ENCODE measurements at places on chromosomes 2 and 18.
A peak's percentile ranks its signal among the peaks of the same experiment; 100 is the strongest.

- DNase-seq = no peak
Measured at GRCh38 chr2:96241900-96242611, 23.7 kb downstream of the TMEM127 start.

GRCh38 chr18:75211002-75211621, 515 bp downstream of the TSHZ1 start:
- no peak for DNase-seq

DNA sequence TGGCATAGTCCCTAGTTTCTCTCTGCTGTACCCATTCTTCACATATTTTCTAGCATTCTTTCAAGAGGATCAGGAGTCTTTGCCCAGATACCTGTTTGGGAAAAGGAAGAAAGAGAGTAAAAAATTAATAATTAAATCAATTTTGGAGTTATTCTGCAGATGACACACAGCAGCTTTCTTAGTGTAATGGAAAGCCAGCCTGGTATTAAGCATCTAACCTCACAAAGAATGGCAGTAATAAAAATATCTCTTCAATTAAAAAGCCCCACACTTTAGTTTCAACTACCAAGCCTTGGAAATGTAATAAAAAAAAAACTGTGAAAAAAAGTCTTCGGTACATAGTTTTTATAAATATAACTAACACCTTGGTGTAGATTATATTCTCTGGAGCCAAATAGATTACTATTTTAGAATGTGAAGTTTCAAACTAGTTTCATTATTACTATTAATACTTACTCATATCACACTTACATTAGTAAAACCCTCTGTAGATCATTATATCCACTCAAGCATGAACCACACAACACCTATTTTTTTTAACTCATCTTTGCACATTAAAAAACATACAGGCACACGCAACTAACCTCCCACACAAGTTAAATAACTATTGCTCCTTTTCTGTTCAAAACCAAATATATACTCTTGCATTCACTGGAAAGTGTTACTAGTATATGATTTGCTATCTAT, 90.9 kb downstream of the GPD2 start:
- no peak for DNase-seq

GRCh38 chr2:23381084-23381483, 3.9 kb upstream of the KLHL29 start:
- DNase-seq = peak; percentile 36

DNA sequence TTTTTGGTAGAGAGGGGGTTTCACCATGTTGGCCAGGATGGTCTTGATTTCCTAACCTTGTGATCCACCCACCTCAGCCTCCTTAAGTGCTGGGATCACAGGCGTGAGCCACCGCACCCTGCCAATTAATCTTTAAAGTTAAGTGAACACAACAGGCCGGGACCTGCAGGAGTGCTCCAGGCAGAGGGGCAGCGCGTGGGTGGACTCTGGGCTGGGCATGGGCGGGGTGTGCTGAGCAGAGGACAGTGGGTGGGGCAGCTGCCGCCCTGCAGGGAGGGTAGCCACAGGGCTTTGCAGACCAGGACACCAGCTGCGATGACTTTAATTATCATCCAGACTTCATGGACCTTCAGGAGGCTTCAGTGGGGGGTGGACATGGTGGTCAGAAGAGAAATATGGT, 8.8 kb upstream of the GPR148 start:
- DNase-seq = no peak

GRCh38 chr18:45792506-45793263, 32.8 kb upstream of the SIGLEC15 start:
- no peak for DNase-seq

- no peak for DNase-seq
Measured at GRCh38 chr2:235127931-235128330, 176.1 kb downstream of the SH3BP4 start.

DNA sequence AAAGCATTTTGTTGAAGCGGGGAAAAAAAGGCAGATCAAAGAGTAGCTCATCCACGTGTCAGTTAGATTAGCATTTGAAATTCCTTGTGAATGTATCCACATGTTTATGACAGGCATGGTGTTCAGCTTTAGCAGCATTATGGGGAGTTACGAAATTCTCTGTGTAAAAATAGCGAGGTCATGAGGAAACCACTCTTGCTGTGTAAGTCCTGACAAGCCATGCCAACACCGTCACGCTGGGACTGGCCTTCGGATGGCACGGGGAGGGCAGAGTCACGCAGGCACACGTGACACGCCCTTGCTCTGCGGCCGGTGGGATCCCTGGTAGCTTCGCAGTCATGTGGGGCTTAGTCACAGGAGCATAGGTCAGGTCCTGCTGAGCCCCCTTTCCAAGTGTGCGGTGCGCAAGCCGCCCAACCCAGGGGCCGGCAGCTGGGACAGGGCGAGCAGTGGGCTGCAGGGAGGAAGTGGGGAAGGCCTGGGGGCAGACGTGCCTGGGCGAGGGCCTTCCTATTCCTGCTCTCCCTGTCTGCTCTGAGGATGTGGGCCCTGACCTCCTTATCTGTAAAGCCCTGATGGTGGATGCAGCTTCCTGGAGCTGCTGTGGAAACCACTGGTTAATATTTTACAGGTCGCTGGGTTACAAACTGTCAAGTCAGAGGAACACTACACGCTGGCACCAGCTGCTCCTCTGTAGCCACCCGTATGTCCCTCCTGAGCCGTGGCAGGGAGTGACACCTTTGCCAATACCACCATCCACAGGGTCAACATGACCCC, 18.0 kb downstream of the MBP start:
- DNase-seq = peak; percentile 46

Data from fibroblast of skin of left biceps (primary cell).